ENCODE measurements at places on chromosomes 3 and 15.

DNA sequence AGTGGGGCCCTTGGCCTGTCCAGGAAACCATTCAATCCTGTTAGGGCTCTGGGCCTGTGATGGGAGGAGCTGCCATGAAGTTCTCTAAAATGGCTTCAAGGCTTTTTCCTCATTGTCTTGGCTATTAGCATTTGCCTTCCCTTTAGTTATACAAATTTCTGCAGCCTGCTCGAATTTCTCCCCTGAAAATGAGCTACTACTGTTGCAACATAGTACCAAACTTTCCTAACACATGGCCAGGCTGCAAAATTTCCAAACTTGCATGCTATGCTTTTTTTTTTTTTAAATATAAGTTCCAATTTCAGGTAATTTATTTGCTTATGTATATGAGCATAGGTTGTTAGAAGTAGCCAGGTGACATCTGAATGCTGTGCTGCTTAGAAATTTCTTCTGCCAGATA is 560.8 kb upstream of the TBL1XR1 start:
- no peaks in the 10 kb centered on the region for H3K27me3 ChIP-seq
- peaks cover 3% of the 10 kb centered on the region for H3K4me1 ChIP-seq
- H3K27ac ChIP-seq, result no peak overlapping the region
- no peak for DNase-seq

GRCh38 chr15:42171122-42171521 is 14.7 kb upstream of the PLA2G4F start:
- no peaks in the 10 kb centered on the region for H3K27me3 ChIP-seq
- H3K36me3 ChIP-seq, result peaks cover 70% of the 10 kb centered on the region
- H3K27ac ChIP-seq, result no peak overlapping the region
- H3K4me3 ChIP-seq, result no peak overlapping the region

DNA sequence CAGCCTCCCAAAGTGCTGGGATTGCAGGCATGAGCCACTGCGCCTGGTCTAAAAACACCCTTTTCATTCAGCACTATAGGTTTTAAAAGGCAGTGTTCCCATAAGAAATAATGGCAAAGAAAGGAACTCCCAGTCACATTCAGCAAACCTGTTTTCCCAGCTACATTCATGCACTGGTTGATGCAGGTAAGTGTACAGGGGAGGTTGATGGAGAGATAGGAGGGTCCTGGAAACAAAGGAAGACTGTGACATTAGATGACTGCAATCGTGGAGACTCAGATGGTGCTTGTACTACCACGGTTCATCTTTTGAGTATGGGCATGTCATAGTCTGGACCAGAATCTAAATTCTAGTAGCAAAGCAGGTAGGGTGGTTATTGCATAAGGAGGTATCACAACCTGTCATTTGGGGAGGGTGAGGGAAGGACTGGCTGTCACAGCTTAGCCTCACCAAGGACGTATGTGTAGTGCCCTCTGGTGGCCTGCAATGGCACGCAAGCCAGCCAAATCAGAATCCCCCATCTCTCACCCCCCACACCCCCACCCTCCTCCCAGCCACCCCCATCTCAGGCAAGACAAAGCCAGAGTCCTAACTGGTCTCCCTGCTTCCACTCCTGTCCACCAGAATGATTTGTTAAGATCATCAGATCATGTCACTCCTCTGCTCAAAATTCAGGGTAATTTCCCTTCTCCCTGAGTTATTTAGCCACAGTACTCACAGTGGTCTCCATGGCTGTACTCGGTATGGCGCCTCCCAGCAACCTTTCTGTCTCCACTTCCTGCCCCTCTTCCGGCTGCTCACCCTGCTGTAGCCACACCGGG is 28.8 kb upstream of the UBL7 start:
- peak; percentile 92 for DNase-seq
- H3K4me3 ChIP-seq, result peak overlapping the region; percentile 73
- no peaks in the 10 kb centered on the region for H3K27me3 ChIP-seq
- H3K4me1 ChIP-seq, result peaks cover 34% of the 10 kb centered on the region
- peaks cover 22% of the 10 kb centered on the region for H3K36me3 ChIP-seq

DNA sequence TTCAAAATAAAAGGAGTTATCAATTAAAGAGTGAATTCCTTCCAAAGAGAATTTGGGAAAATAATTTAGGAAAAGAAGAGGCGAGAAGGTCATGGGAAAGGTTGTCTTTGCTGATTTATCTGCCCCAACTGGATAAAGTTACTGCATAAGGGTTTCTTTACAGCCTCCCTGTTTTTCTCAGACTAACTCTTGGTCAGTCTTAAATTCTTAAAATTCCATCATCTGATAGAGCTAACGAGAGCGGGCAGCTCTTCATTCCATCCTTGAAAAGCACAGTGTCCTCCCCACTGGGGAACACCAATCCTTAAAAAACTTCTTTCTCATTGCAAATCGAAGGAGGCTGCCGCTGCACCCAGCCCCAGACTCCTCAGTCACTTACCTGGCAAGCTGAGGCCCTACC is 107.2 kb downstream of the PGPEP1L start:
- H3K4me3 ChIP-seq, result no peak overlapping the region
- no peak overlapping the region for H3K27ac ChIP-seq
- peaks cover 3% of the 10 kb centered on the region for H3K36me3 ChIP-seq

GRCh38 chr3:133448478-133449122 is 48.7 kb downstream of the BFSP2 start:
- H3K4me1 ChIP-seq, result peaks cover 21% of the 10 kb centered on the region
- no peaks in the 10 kb centered on the region for H3K27me3 ChIP-seq
- peak; percentile 44 for DNase-seq
- no peaks in the 10 kb centered on the region for H3K36me3 ChIP-seq
- peak overlapping the region; percentile 75 for H3K27ac ChIP-seq

- peaks cover 11% of the 10 kb centered on the region for H3K4me1 ChIP-seq
- no peak overlapping the region for H3K27ac ChIP-seq
- H3K27me3 ChIP-seq, result peaks cover 22% of the 10 kb centered on the region
- H3K4me3 ChIP-seq, result no peak overlapping the region
Observed at GRCh38 chr15:69820819-69821218, 276.9 kb downstream of the TLE3 start.

DNA sequence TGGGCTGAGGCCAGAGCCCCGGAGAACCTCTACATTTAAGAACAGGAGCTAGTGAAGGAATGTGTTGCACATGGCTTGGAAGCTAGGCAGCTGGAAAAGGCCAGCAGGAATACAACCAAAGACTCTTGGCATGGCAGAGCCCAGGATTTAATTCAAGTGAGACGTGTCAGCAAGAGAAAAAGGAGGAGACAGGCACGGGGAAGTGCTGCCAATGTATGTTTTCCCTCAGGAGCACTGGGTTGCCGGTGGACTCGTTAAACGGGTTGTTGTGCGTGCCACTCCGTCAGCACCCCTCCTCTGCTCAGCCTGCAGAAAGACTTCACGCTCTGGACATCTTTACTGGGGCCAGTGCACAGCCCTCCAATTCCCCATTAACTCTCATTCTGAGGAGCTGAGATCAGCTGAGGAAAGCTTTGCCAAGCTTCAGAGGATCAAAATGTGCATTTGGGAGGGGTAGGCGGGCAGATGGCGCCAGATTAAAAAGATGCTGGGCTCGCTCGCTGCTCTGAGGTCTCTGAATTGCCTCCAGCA is 103.7 kb downstream of the PDZRN3 start:
- H3K4me1 ChIP-seq, result no peaks in the 10 kb centered on the region
- no peak overlapping the region for H3K4me3 ChIP-seq
- no peaks in the 10 kb centered on the region for H3K36me3 ChIP-seq

DNA sequence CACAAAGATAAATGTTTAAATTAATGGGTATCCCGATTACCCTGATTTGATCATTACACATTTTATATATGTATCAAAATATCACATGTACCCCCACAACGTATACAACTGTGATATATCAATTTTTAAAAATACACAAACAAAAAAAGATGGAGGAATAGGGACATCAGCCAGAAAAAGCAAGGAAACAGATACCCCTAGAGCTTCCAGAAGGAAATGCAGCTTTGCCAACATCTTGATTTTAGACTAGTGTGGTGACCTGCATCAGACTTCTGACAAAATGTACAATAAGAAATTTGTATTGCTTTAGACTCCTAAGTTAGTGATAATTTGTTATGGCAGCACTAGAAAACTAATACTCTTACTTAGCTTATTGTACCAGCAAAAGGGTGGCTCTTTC is 483.8 kb downstream of the TUSC7 start:
- no peak for DNase-seq
- no peak overlapping the region for H3K4me3 ChIP-seq
- H3K27ac ChIP-seq, result no peak overlapping the region
- no peaks in the 10 kb centered on the region for H3K4me1 ChIP-seq
- H3K27me3 ChIP-seq, result no peaks in the 10 kb centered on the region

GRCh38 chr15:101087172-101087769 is 164.6 kb downstream of the CHSY1 start:
- H3K27me3 ChIP-seq, result no peaks in the 10 kb centered on the region
- no peak for DNase-seq
- peaks cover 3% of the 10 kb centered on the region for H3K36me3 ChIP-seq
- no peak overlapping the region for H3K27ac ChIP-seq

DNA sequence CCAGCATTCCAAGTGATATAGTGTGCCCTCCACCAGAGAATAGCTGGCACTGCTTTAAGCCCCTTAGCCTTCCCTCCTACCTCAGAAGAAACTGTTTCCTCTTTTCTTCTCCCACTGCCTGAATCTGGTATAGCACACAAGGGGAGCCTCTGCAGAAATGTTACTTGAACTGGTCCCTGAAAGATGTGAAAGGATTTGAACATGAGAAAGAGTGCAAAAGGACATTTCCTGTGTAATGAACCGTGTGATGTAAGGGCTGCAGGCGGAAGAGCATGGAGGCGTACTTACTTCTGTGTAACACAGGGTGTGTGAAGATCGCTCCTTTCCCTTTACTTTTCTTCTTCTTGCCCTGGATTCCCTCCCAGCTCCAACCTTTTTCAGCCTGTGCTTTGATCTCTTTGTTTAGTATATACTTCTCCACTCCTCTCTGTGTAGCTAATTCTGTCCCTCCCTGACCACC is 8.4 kb downstream of the TMOD3 start:
- DNase-seq, result peak; percentile 41
- H3K4me3 ChIP-seq, result peak overlapping the region; percentile 61
- peak overlapping the region; percentile 73 for H3K27ac ChIP-seq
- peaks cover 71% of the 10 kb centered on the region for H3K4me1 ChIP-seq
- peaks cover 16% of the 10 kb centered on the region for H3K36me3 ChIP-seq

- H3K4me1 ChIP-seq, result peaks cover 3% of the 10 kb centered on the region
- no peak overlapping the region for H3K4me3 ChIP-seq
- H3K27ac ChIP-seq, result no peak overlapping the region
- no peaks in the 10 kb centered on the region for H3K27me3 ChIP-seq
Observed at GRCh38 chr3:54862526-54862925, 65.3 kb downstream of the LRTM1 start.

GRCh38 chr3:77931255-77932009 is 891.5 kb downstream of the ROBO2 start:
- no peak for DNase-seq
- no peak overlapping the region for H3K4me3 ChIP-seq
- no peak overlapping the region for H3K27ac ChIP-seq

- no peaks in the 10 kb centered on the region for H3K4me1 ChIP-seq
- no peak overlapping the region for H3K27ac ChIP-seq
- H3K27me3 ChIP-seq, result peaks cover 2% of the 10 kb centered on the region
- H3K4me3 ChIP-seq, result no peak overlapping the region
Observed at GRCh38 chr15:88334436-88334835, 77.9 kb upstream of the NTRK3 start.

DNA sequence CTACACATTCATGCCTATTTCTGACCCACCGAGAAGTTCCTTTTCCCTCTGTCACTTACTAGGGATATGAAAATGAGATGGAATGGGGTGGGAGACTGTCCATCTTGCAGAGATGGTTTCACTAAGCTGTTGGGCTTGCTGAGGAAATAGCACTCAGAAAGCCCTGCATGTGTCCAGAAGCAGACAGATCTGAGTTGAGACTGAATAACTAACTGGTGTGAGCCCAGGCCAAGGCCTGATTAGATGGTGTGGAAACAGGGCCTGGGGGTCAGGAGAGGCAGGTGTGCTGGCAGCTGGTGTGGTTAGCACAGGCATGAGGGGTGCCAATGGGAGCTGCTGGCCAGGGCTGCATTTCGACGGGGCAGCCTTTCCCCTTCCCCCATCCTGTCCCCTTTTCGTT is 72.1 kb downstream of the CLSTN2 start:
- peaks cover 11% of the 10 kb centered on the region for H3K27me3 ChIP-seq
- no peaks in the 10 kb centered on the region for H3K4me1 ChIP-seq
- no peak for DNase-seq
- H3K4me3 ChIP-seq, result no peak overlapping the region

GRCh38 chr3:35602395-35602936 is 36.9 kb upstream of the ARPP21 start:
- no peak for DNase-seq
- no peak overlapping the region for H3K27ac ChIP-seq
- no peak overlapping the region for H3K4me3 ChIP-seq
- H3K27me3 ChIP-seq, result no peaks in the 10 kb centered on the region

GRCh38 chr3:134236505-134237170 is 14.0 kb downstream of the RYK start:
- H3K36me3 ChIP-seq, result no peaks in the 10 kb centered on the region
- no peak for DNase-seq
- peaks cover 3% of the 10 kb centered on the region for H3K27me3 ChIP-seq
- H3K27ac ChIP-seq, result no peak overlapping the region
- H3K4me1 ChIP-seq, result peaks cover 27% of the 10 kb centered on the region

GRCh38 chr3:89606151-89606550 is 498.7 kb downstream of the EPHA3 start:
- no peaks in the 10 kb centered on the region for H3K4me1 ChIP-seq
- H3K27me3 ChIP-seq, result no peaks in the 10 kb centered on the region
- H3K36me3 ChIP-seq, result no peaks in the 10 kb centered on the region
- H3K27ac ChIP-seq, result no peak overlapping the region

DNA sequence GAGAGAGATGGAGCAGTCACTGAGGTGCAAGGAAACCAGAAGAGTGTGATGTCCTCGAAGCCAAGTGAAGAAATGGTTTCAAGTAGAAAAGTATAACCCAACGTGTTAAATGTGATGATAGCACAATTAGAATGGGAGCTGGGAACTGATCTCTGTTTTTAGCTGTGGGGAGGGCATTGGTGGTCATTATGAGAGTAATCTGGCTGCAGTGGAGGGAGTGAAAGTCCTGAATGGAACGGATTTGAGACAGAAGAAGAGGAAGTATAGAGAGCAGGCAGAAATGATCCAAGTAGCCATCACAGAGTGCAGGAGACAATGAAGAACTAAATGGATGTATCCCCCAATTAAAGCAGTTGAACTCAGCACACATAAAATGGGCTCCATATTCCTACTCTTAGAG is 235.3 kb downstream of the IGSF11 start:
- H3K27me3 ChIP-seq, result peaks cover 2% of the 10 kb centered on the region
- DNase-seq, result no peak
- H3K27ac ChIP-seq, result no peak overlapping the region
- no peaks in the 10 kb centered on the region for H3K36me3 ChIP-seq
- H3K4me3 ChIP-seq, result no peak overlapping the region

GRCh38 chr3:127690106-127690505 is 17.4 kb downstream of the ABTB1 start:
- H3K4me1 ChIP-seq, result no peaks in the 10 kb centered on the region
- H3K27me3 ChIP-seq, result no peaks in the 10 kb centered on the region

GRCh38 chr15:69456208-69457166 is 3.9 kb downstream of the RPLP1 start:
- H3K27ac ChIP-seq, result peak overlapping the region; percentile 11
- peaks cover 34% of the 10 kb centered on the region for H3K4me1 ChIP-seq
- H3K27me3 ChIP-seq, result no peaks in the 10 kb centered on the region
- peaks cover 54% of the 10 kb centered on the region for H3K36me3 ChIP-seq
- peak overlapping the region; percentile 0 for H3K4me3 ChIP-seq
- DNase-seq, result no peak

- no peaks in the 10 kb centered on the region for H3K27me3 ChIP-seq
- no peak overlapping the region for H3K27ac ChIP-seq
- H3K36me3 ChIP-seq, result peaks cover 79% of the 10 kb centered on the region
- no peak overlapping the region for H3K4me3 ChIP-seq
- peaks cover 42% of the 10 kb centered on the region for H3K4me1 ChIP-seq
Observed at GRCh38 chr3:46200211-46200610, 7.9 kb downstream of the CCR1 start.

Measured in activated CD8-positive, alpha-beta T cell treated with anti-CD3 and anti-CD28 coated beads, Interleukin-2, amount 10 ng/mL, durations not matched to agents 7 days and 5 days (primary cell).